ENCODE measurements at places on chromosomes 11 and 22.

- no peak for DNase-seq
Measured at GRCh38 chr11:120703358-120704152, 192.0 kb downstream of the GRIK4 start.

- no peak for DNase-seq
Measured at GRCh38 chr22:18048441-18048898, 24.1 kb upstream of the MICAL3 start.

DNA sequence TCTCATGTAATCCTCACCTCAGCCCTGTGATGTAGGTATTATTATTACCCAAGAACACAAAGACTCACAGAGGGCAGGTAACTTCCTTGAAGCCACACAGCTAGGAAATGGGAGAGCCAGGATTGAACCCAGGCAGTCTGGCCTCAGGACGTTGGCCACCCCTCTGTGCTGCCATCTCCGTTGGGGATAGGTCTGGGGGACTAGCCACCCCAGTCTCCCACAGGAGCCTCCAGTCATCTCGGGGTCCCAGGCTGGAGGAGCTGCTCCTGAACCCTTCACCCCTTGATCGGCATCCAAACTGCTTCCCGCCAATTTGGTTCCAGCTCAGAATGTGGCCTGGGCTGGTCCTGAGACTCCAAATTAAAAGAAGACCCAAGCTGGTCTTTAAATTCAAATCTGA lies 10.4 kb upstream of the TCF20 start:
- DNase-seq: no peak

DNA sequence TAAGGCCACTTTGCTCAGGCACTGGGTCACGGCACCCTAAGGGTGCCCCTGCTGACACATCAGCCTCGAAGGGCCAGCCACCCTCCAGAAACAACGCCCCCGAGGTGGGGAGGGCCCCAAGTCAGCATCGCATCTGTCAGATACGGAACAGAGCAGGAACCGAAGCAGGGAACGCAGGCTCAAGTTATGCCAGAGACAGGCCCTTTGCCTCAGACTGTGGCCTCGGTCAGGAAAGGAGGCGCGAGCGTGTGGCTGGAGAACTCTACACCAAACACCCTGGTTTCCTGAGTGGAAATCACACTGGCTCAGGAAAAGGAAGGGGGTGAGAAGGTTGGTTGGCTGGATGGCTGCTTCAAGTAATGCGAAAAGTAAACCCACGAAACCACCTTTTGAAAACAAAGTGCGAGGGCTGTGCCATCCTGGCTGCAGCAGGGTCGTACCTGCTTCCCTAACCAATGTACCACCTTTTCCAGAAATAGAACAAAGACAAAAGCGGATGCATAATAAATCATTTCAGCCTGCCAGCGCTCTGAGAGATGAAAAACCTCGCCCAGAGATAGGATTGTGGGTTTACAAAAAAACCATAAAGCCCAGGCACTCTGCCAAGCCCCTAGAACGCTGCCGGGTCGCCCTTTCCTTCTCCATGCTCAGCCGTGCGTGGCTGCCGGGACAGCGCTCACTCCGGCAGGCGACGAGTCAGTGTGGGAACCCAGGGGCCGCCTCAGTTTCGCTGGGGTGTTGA lies 38.6 kb downstream of the TRMU start:
- DNase-seq: no peak

DNA sequence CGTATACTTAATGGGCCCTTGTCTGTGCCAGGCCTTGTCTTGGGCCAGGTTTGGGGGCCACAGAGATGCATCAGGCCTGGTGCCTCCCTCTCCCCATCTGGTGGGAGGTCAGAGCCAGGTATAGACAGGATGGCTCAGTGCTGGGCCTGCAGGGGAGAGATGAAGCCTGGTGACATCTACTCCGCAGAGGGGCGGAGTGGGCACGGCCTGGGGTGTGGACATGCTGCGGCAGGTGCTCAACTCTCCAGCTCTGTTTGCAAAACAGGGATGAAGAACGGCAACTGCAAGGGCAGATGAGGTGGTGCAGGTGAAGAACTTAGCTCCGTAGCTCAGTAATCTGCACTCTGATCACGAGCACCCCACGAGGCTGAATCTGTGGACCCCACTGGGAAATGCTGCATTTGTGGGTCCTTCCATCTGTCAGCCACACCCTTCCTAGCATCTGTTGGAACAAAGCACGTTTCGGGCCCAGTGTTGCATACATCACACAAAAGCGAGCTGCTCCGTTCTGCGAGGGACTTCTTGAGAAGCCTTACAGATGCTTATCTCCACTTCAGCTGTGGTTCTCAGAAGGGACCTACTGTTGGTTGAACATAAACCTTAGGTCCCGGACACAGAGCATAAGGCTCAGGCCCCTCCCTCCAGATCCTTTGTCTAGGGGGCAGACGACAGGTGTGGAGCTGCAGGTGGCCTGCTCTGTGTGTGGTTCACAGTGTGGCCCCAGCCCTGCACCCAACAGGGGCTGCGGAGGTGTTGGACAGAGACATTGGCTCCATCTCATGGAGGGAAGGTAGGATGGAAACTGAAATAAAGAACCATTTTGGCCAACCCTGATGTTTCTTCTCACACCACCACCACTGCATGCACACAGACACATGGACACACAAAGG lies 78.3 kb downstream of the LRRC32 start:
- no peak for DNase-seq

- peak; percentile 44 for DNase-seq
Measured at GRCh38 chr11:75031771-75032549, 43.2 kb downstream of the NEU3 start.

DNA sequence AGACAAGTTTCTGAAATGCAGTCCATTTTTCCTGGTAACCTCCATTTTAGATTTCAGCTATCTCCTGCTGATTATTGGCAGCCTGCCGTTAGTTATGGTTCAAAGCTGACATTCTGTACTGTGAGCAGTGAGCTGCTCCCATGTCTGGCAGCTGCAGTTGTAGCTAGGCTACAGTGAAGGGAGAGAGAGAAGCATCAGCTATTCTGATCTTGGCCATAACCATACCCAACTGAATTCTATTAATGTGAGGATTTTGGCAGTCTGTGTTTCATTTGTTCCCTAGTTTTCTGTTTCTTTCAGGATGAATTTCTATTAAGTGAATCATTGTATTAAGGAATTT lies 33.4 kb downstream of the SIK2 start:
- DNase-seq: no peak

GRCh38 chr22:31734512-31734911 lies 15.4 kb downstream of the PRR14L start:
- DNase-seq: no peak

DNA sequence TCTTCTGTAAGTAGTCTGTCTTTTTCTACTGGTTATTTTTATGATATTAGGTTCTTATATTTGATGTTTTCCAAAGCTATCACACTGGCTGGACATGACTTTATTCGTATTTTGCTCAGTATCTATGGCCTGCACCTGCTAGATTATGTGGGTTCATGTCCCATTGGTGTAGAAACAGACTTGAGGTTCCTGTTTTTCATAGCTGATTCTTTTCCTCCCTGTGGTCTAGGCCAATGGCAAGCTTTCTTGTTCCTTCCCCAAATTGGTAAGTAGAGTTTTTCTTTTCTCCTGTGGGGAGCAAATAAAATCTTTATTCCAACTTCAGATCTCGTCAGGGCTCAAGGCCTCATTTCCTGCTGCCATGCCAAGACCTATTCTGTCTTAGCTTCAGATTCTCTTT lies 30.2 kb upstream of the SWAP70 start:
- peak; percentile 60 for DNase-seq

DNA sequence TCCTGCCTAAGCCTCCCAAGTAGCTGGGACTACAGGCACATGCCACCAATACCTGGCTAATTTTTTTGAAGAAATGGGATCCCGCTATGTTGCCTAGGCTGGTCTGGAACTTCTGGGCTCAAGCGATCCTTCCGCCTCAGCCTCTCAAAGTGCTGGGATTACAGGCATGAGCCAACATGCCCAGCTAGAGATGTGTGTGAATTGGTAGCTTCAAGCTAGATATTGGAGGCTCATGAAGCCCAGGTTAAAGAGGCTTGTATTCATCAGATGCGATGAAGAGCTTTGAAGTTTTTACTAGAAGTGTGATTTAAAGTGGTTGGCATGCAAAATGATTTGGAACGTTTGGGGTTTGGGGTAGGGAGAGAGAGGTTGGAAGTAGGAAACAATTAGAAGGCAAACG lies 19.6 kb downstream of the NF2 start:
- no peak for DNase-seq

DNA sequence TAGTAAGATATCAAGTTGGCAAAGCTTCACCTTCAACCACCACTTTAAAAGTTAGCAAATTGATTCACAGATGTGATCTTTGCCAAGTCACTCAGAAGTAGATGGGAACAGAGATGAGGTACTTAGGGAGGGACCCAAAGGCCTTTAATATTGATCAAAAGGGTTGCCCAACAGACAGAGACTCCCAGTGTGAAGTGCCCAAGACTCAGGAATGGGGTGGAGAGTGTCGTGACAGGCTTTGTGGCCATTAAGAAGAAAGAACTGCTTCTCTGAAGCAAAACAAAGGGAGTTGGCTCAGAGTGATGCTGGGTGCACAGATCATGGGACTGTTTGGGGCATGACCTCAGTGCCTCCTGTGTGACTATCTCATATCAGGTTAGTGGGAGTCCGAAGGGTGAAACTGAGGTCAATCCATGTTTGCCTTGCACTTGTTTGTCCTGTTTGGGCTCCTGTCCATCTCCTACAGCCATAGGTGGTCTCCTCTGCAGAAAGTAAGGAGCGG lies 132.3 kb downstream of the APIP start:
- DNase-seq: no peak

- DNase-seq: no peak
Measured at GRCh38 chr11:62644220-62644619, 2.2 kb downstream of the GANAB start.

DNA sequence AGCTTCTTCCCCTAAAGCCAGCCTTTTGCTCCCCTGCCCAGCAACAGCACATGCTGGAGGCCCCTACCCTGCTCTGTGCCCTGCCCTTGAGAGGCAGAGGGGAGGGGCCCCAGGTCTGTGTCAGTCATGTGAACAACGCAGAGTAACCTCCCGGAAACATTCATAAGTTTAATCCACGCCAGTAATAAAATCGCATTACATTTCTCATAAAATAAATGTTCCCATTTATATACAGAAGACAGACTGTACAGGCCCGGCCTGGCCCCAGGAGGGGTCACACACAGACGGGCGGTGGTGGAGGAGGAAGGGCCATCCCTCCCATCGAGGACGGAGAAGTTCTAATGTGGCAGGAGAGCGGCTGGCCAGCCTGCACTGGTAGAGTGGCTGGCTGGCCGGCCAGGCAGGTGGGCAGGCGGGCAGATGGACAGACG lies 39.5 kb downstream of the LMO1 start:
- DNase-seq: no peak

- DNase-seq: no peak
Measured at GRCh38 chr22:35883031-35883620, 145.5 kb downstream of the RBFOX2 start.

GRCh38 chr11:130328420-130328819 lies 13.7 kb upstream of the ZBTB44 start:
- DNase-seq: no peak

Measured in CD14-positive monocyte (primary cell).